ENCODE measurements at places on chromosomes 11 and 22.

DNA sequence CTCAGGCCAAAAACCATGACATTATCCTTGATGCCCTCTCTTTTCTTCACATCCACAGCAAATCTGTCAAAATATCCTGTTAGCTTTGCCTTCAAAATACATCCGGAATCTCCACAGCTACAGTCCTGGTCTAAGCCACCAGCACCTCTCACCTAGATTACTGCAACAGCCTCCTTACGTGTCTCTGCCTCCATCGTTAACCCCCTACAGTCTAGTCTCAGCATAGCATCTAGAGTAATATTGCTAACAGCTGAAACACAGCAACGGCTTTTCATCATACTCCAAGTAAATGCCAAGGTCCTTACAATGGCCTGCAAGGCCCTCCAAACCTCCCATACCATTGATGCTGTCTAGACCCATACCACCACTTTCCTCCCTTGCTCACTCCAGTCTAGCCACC, 4.4 kb downstream of the TSG101 start:
- no peak for DNase-seq

DNA sequence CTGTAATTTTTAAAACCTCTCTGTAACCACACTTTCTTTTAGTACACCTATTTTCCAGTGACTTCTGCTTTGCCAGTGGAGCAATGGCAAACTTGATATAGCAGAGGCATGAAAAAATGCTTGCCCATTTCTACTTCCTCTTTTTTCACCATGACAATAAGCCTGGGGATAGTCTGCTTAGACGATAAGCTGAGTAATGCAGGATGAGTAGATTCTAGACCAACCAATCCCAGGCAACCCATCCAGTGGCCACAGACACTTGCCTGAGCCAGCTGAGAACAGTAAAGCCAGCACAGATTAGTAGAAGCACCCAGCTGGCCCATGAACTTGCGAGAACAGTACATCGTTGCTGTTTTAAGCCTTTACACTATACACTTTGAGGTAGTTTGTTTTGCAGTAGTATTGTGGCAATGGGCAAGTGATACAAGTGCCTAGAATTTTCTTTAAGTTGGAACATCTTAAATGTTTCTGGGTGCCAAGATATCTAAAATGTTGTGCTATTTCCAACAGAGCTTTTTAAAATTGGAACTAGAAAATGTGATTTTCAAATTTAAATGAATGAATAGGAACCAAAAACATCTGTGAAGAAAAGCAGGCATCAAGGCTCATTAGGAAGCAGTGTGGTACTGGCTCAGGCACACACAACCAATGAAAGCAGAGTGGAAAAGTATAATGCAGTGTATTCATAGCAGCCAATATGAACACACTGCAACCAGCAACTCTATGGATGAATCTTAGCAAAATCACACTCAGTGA, 37.7 kb downstream of the DDI1 start:
- no peak for DNase-seq

GRCh38 chr22:35883031-35883620, 145.5 kb downstream of the RBFOX2 start:
- no peak for DNase-seq

GRCh38 chr11:119728211-119728626, 781 bp downstream of the NECTIN1 start:
- no peak for DNase-seq

DNA sequence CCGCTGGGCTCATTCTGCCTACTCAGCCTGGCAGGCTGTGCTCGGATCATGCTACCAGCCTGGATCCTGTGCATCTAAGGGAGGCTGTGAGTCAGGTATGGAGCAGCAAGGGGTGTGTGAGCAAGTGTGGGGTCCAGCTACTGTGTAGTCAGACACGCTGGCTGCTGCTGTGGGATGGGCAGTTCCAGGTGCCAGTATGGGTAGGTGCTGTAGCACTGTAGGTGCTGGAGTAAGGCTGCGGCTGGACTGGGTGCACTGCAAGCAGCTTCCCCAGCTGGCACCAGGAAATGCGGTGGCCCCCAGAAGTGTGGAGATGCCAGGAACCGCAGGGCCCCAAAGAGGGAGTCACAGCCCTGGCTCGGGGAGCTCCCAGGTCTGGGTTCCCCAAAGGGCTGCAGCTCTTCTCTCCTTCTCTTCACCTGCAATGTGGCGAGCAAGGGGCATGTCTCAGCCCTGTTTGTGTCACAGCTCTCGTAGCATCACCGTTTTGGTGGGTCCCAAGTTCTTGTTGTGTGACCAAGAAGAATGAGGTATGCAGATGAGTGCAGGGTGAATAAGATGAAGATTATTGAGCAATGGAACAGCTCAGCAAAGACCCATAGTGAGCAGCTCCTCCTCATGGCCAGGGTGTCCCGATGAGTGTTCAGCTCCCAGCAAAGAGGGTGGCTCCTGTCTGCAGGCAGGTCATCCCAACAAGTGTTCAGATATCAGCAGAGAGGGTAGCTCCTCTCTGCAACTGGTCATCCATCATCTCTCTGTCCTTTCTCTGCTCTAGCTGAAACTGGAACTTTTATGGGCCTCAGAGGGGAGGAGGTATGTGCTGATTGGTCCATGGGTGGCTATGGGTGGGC, 462.9 kb downstream of the TBC1D22A start:
- no peak for DNase-seq

DNA sequence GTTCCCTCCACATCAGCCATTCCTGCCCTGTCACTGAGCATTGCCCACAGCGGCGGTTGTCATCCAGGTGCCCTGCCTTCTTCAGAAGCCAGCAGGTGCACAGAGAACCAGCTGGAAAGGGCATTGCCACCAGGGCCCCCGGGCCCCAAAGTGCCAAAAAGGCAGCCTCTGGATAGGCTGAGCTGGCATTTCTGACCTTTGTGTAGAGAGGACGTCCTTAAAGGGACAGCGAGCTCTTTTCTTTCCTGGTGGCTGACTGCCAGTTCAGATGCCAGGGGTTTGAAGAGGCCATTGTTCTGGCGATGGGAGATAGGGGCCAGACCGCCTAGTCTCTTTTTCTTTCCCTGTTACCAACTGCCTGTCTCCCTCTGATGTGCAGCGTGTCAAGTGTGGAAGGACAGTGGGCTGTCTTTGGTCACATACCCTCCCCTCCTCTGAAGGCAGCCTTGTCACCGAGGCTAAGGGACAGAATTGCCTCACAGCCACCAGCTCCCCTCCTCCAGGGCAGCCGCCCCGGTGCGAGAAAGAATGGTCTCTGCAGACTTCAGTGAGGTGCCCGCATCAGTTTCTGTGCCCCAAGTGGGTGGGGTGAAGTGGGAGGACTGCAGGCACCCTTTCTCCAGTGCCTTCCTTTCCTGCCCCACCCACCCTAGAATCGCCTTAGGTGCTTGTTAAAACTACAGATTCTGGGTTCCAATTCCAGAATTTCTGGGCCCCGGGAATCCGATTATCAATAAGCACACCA, 109.6 kb downstream of the SCN3B start:
- DNase-seq = no peak

DNA sequence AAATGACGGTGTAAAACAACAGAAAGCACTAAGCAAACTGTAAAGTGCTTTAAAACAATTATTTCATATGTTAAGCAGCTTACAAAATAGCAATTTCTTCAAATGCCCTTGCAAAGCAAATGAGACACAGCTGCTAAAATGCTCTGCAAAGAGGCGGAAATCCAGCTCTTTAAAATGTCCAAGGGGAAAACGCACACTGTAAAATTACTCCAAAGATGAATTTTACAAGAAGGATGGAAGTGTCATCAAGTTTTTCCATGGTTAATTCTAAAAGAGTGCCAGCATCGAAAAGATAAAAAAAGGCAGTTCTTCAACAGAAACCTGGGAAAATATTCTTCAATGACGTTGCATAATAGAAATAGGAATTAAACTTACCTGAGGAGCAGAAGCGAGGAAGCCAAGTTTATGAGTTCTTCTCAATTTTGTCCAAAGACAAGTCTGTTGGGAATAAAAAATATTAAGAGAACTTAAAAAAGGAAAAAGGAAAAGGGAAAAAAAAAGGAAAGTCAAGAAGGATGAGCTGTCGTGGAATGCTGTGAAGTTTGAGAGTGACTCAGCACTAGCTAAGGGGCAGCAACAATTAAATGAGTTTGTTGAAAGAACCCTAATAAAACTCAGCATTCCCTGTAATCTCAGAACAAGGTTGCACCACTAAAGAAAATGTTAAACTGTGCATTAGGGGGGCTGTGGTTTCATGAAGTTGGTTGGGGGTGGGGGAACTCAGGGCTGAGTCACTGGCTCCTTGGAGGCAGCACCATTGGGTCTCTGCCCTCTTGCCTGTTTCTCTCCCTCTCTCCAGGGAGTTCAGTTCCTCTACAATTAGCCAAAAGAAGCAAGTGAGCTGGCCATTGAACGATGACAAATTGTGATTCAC, 64.2 kb upstream of the BLID start:
- no peak for DNase-seq

- DNase-seq = no peak
Observed at GRCh38 chr22:35568751-35569739, 28.4 kb downstream of the RASD2 start.

DNA sequence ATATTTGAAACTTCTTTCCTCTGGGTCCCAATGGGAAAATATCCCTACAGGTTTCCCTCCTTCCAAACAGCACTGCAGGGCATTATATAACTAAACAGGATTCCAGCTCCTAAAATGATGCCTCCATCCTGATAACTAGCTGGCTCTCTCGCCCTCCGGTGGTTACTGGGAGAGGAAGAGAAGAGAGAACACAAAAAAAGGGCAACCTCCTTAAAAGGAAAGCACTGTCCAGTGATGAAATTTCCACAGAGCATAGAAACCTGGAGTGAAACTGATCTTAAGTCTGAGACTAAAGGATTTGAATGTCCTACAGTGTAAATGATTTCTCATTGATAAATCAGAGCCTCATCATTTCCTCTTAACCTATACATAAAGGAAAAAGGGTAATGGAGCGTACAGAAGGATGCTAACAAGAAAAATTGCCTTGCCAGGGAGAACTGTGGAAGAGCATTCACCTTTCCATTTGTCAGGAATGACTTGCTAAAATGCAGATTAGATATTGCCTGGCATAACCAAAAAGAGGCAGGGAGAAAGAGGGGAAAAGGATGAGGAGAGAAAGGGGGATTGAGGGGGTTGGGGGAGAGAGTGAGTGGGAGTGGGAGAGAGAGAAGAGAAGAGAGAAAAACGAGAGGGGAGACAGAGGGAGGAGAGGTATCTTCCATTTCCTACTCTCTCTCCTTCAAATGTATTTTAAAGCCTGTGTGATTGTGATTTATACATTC, 121.3 kb downstream of the APOL5 start:
- DNase-seq = no peak

DNA sequence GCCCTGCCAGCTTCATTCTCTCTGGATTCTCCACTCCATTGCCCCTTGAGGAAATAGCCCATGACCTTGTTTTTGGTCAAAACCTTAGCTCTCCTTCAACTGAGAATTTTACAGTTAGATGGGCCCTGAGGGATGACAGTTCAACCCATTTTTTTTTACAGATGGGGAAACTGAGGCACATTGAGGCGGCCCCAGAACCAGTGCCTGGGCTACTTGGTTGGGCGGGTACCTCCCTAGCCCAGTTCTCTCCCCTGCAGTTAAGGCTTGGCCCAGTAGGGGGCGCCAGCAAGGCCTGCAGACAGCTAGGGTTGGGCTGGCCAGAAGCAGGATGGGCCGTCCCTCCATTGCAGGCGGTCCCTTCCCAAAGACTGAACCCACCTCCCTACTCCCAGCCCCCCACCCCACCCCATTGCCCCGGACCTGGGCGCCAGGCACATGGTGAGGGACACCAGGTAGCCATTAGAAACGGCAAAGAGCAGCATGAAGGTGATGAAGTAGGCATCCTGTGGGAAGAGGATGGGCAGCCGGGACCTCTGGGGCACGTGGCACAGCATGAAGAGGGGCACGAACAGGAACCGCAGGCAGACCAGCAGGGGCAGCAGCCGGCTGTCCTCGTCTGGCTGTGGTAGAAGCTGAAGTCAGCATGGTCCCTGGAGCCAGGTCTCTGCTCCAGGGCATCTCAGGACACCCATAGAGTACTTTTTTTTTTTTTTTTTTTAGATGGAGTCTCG, 7.6 kb downstream of the SLC29A2 start:
- no peak for DNase-seq

- no peak for DNase-seq
Observed at GRCh38 chr11:117950993-117951961, 22.1 kb upstream of the TMPRSS13 start.

GRCh38 chr11:2681408-2682145, 18.2 kb downstream of the KCNQ1OT1 start:
- DNase-seq = no peak

DNA sequence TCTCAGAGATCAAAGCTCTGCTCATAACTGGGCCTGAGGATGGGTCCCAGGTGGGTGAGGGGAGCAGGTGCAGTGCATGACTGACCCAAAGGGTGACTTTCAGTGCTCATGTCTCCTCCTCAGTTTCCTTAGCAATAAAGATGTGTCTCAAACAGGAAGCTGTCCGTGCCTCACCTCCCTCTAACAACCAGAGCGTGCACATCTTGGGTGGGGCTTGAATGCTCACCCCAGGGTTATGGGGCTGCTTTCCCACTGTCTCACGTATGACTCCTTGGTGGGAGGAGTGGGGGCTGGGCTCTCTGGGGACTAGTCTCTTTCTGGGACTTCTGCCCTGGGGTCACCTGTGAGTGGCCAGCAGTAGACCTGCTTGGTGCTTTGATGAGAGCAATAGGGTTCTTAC, 53.9 kb upstream of the PHOX2A start:
- no peak for DNase-seq

GRCh38 chr11:125398994-125399640, 96.9 kb downstream of the FEZ1 start:
- DNase-seq = no peak

DNA sequence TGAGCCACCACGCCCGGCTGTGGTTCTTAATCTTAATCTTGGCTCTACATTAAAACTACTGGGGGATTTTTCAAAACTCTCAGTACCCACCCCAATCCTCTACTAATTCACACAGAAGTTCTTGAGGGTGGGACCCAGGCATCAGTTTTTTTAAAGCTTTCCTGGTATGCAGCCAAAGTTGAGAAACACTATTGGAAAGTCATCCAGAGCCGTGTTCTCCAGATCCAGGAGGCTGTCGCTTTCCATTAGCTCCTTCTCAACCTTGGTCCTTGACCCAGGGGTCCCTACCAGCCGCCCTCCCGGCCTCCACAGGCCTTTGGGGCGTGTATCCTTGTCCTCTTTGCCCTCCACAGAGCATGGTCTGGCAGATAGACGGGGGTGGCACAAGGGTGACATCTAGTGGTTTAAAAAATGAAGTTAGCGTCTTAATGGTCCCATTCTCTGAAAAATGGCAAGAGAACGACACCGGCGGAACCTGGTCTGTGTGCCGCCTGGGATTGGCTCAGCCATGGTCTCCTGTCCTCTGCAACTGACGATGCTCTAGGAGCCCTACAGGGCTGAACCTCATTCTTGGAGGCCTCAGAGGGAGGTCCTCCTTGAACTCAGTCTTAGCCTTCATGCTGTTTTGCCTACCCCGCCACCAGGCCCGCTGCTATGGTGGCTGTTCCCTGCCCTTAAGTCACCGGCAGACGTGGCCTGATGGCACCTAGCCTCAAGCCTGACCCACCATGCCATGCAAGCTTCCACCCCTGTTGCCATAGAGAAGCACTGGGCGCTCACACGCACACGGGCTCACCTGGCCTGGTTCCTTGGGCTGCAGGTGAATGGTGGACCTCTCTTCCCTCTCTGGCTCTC, 152.0 kb upstream of the SYN3 start:
- DNase-seq = no peak

GRCh38 chr11:128563942-128564641, 23.3 kb downstream of the ETS1 start:
- no peak for DNase-seq

GRCh38 chr11:70575396-70576060, 177.2 kb downstream of the CTTN start:
- DNase-seq = no peak

All from NCI-H1436 treated with DMSO at 0.1 percent for 48 hours (cell line).